ENCODE measurements at places on chromosomes 6 and 20. TPM values are rescaled to one million over a fixed set of nuclear protein-coding genes. Genes with fewer than 3 reads are reported as not detected.

The GRM4 gene
- 2.2 TPM for polyA plus RNA-seq

The TCF21 gene
- not detected for polyA plus RNA-seq

The FLRT3 gene
- 11.1 TPM for polyA plus RNA-seq

The RHAG gene
- polyA plus RNA-seq = 0.80 TPM

The TRIM38 gene
- 6.7 TPM for polyA plus RNA-seq

The F13A1 gene
- polyA plus RNA-seq = 27.4 TPM

The NANP gene
- polyA plus RNA-seq = 2.9 TPM

The UBD gene
- polyA plus RNA-seq = 0.28 TPM

The UBE2C gene
- 27.1 TPM for polyA plus RNA-seq

The CRYBG1 gene
- 2.0 TPM for polyA plus RNA-seq

The SSTR4 gene
- polyA plus RNA-seq = not detected

The SLC17A4 gene
- polyA plus RNA-seq = not detected

The CITED2 gene
- 99.3 TPM for polyA plus RNA-seq

The PSMG4 gene
- polyA plus RNA-seq = 14.2 TPM

The C6orf163 gene
- 2.2 TPM for polyA plus RNA-seq

The PGM3 gene
- polyA plus RNA-seq = 34.7 TPM

The ENPP3 gene
- 0.59 TPM for polyA plus RNA-seq

The GPR6 gene
- polyA plus RNA-seq = not detected

The SMLR1 gene
- polyA plus RNA-seq = 0.10 TPM

The LY6G6F gene
- not detected for polyA plus RNA-seq

The PAK1IP1 gene
- polyA plus RNA-seq = 15.8 TPM

The RTF2 gene
- 101 TPM for polyA plus RNA-seq

The TM9SF4 gene
- polyA plus RNA-seq = 38.5 TPM

The RPN2 gene
- polyA plus RNA-seq = 152 TPM

The SLPI gene
- polyA plus RNA-seq = not detected

The ANKRD66 gene
- polyA plus RNA-seq = 0.39 TPM

The SCUBE3 gene
- polyA plus RNA-seq = 0.82 TPM

The DAAM2 gene
- polyA plus RNA-seq = 35.2 TPM

The ELOVL2 gene
- polyA plus RNA-seq = 1.9 TPM

The PKIB gene
- 0.71 TPM for polyA plus RNA-seq

The TPD52L1 gene
- polyA plus RNA-seq = 46.1 TPM

The AIF1 gene
- polyA plus RNA-seq = 13.4 TPM

The TREM1 gene
- polyA plus RNA-seq = 0.14 TPM

The KLC4 gene
- 27.6 TPM for polyA plus RNA-seq

The FKBP1C gene
- 0.25 TPM for polyA plus RNA-seq

The MUC21 gene
- not detected for polyA plus RNA-seq

The C6orf15 gene
- polyA plus RNA-seq = not detected

The RAET1E gene
- 0.82 TPM for polyA plus RNA-seq

The RIOK1 gene
- polyA plus RNA-seq = 23.0 TPM

The CNKSR3 gene
- 13.4 TPM for polyA plus RNA-seq

The COL11A2 gene
- polyA plus RNA-seq = 41.7 TPM

The NKX2-2 gene
- polyA plus RNA-seq = 0.13 TPM

The FYN gene
- 127 TPM for polyA plus RNA-seq

The NR2E1 gene
- not detected for polyA plus RNA-seq

The SPTLC3 gene
- 2.0 TPM for polyA plus RNA-seq
